Stimulated activated effector memory CD8-positive, alpha-beta T cell treated with anti-CD3 and anti-CD28 coated beads, Interleukin-12 subunit alpha, Interleukin-12 subunit beta, amount 100 ng/mL, for 72 hours (primary cell): ENCODE measurements at places on chromosomes 11 and 22.

GRCh38 chr11:112457532-112457931, 196.9 kb upstream of the PLET1 start:
- DNase-seq = no peak

DNA sequence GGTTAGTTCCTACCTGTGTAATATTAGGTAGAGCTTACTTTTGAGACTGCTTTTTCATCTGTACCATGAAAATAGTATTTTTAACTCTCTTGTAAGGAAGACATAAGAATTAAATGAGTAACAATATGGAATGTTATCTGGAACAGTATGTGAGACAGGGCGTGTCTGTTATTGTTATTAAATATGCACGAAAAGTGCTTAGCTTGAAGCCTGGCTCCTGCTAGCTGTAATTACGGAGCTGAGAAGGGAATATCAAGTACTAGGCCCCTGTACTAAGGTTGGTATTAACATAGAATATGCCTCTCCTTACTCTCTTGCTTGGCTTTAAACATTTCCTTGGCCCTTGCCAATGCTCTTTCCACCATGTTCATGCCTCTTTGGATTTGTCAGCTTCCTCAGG, 194.0 kb downstream of the FAM76B start:
- DNase-seq = no peak

DNA sequence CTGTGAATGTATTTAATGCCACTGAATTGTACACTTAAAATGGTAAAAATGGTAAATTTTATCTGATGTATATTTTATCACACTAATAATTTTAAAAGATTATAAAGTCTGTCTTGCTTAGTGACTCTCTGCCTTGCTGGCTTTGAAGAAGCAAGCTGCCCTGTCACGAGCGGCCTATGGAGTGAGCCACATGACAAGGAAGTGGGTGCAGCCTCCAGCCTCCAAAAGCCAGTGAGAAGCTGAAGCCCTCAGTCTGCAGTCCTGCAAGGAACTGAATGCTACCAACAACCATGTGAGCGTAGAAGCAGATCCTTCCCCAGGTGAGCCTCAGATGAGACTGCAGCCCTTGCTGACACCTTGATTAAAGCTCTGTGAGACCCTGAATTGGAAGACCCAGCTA, 20.0 kb downstream of the C11orf24 start:
- DNase-seq = no peak

- DNase-seq = no peak
These were observed 30.6 kb downstream of the MUC6 start for GRCh38 chr11:1005928-1006327.

GRCh38 chr22:21726650-21727049, 8.9 kb downstream of the YPEL1 start:
- peak; percentile 64 for DNase-seq

GRCh38 chr11:120605469-120605868, 93.9 kb downstream of the GRIK4 start:
- DNase-seq = no peak

DNA sequence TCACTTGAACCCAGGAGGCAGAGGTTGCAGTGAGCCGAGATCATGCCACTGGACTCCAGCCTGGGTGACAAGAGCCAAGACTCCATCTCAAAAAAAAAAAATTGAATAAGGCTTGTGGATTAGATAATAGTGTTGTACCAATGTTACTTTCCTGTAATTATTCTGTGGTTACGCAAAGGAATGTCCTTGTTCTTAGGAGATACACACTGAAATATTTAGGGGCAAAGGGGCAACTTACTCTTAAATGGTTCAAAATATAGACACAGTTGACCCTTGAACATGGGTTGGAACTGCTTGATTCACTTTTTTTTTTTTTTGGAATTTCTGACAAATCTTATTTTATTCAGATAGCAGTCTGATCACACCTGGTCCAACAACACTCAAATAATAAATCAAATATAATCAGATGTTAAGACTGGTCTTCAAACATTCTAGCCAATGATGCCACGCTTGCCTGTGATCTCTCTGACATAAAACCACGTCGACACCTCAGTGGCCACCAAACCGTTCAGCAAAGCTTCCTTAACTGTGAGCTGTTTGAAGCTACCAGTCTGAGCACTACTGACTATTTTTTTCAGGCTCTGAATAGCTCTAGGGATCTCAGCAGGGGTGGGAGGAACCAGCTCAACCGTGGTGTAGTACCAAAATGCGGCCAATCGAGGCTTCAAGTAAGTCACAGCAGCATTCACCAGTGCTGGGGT, 710 bp downstream of the ATP5MGL start:
- no peak for DNase-seq

- no peak for DNase-seq
These were observed 14.1 kb downstream of the CAPRIN1 start for GRCh38 chr11:34065505-34066203.

DNA sequence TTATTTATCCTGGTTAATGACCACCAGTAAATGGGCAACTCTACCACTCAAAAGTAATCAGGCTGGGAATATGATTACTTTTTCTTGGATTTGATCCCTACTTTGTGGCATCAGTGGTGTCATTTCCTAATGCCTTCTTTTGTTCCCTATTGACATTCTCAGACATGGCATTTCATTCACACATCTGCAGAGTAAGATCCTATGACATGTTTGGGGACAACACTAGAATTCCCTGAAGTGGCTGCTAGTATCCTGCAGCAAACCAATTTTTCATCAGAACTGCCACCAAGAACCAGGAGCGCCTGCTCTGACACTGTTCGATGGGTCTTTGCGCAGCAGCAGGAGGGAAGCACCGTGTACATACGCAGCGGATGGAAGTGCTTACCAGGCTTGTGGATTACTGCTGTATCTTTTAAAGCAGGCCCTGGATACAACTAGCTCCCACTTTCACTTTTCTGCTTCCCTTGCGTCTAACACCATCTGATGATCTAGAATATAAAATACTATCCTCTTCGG, 97.7 kb downstream of the LARGE2 start:
- no peak for DNase-seq

GRCh38 chr22:48802576-48802975, 1025.1 kb downstream of the BRD1 start:
- no peak for DNase-seq

DNA sequence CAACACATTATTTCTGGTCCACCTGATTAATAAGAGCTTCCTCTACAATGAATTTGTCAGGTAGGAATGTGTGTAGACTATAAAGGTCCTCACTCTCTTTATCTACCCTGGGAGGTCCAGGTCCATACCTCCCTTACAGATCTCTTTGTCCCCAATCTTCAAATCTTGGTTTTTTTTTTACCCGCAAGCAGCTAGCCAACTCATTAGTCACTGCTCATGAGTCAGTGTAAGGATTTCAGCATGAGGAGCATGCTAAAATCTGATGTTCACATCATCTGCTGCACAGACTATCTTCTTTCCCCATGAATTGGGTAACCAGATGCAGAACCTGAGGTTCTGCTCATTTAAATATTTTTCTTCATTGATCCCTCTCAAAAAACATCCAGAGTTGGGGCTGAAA, 397.0 kb upstream of the ISX start:
- DNase-seq = no peak

GRCh38 chr11:92687724-92688123, 281.7 kb upstream of the MTNR1B start:
- no peak for DNase-seq

- no peak for DNase-seq
These were observed 2.1 kb downstream of the PLAAT3 start for GRCh38 chr11:63612181-63612580.

- no peak for DNase-seq
These were observed 95.4 kb downstream of the EXT2 start for GRCh38 chr11:44190883-44191230.

- DNase-seq = no peak
These were observed 13.1 kb downstream of the USH1C start for GRCh38 chr11:17531071-17531600.

- no peak for DNase-seq
These were observed 9.0 kb upstream of the DRD2 start for GRCh38 chr11:113484223-113484622.

- DNase-seq = no peak
These were observed 3.2 kb downstream of the KCTD17 start for GRCh38 chr22:37054600-37055365.

- DNase-seq = no peak
These were observed 170.6 kb downstream of the LUZP2 start for GRCh38 chr11:24667353-24667968.

DNA sequence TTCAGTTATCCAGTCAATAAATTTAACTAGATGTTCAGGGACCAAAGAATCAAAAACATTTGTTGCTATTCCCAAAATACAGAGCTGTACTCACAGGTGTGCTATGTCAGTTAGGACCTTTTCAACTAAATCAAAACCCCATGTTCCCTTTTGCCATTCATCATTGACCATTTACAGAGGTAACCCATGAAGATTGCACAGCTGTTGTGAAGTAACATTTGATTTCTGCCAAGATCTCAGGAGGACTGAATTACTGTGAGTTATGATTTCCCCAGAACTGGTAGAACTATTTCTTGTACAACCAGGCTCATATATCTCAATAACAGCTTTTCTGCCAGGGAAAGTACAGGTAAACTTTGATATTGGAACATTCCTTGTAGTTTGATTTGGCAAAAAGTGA, 131.1 kb upstream of the FIBIN start:
- no peak for DNase-seq

- no peak for DNase-seq
These were observed 321.2 kb downstream of the GUCY1A2 start for GRCh38 chr11:106697058-106697457.

GRCh38 chr11:9565822-9566560, 7.5 kb upstream of the WEE1 start:
- peak; percentile 25 for DNase-seq

DNA sequence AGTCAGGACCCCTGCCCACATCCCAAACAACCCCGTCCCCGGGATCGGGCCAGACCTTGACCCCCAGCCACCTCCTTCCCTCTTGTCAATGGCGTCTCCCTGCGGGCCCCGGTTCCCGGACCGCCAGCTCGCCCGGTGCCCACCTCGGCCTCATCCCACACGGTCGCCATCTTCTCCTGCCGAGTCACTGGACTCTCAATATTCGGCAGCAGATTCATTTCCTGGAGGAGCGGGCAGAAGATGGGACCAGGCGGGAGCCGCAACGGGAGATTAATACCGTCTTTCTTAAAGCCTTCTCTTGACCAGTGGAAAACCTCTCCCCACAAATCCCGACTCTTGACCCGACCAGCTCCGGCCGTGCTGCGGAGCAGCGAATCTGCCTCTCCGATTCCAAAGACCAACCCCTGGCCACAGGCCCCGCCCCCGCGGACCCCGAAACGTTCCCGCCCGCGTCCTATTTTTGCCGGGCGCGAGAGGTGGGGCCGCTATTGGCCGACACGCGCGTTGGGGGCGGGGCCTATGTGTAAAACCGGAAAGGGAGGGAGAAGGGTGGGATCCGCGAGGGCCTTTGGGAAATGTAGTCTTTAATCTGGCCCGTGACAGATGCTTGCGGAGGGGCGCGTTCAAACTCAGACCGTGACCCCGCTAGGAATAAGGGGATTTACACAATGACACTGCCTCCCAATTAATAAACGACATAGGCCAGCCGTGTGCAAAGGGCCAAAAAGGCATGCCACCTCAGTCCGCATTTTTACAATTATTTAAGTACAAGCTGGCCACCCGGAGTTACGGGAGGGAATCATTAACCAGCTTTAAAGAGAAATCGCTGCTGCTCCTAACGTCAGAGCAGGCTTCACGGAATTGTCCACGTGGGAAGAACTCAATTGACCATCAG, at the start of gene PSMC3:
PSMC3 (minus strand) TSS at position 378 of the 895 bp plus-strand sequence; CDS start at position 218, 160 bp downstream.
- peak; percentile 99 for DNase-seq

- DNase-seq = no peak
These were observed 5.6 kb downstream of the STARD10 start for GRCh38 chr11:72788241-72788640.

GRCh38 chr22:44199866-44200265, 19.1 kb downstream of the PARVG start:
- DNase-seq = no peak

GRCh38 chr11:135006800-135007199, 594.8 kb upstream of the B3GAT1 start:
- no peak for DNase-seq

- no peak for DNase-seq
These were observed 15.7 kb upstream of the CYTH4 start for GRCh38 chr22:37266581-37267134.

- DNase-seq = peak; percentile 73
These were observed 10.4 kb upstream of the SREBF2 start for GRCh38 chr22:41822317-41823057.

GRCh38 chr22:46857142-46857884, 94.9 kb downstream of the TBC1D22A start:
- DNase-seq = peak; percentile 38

- no peak for DNase-seq
These were observed 37.7 kb downstream of the EIF4ENIF1 start for GRCh38 chr22:31451709-31452571.

DNA sequence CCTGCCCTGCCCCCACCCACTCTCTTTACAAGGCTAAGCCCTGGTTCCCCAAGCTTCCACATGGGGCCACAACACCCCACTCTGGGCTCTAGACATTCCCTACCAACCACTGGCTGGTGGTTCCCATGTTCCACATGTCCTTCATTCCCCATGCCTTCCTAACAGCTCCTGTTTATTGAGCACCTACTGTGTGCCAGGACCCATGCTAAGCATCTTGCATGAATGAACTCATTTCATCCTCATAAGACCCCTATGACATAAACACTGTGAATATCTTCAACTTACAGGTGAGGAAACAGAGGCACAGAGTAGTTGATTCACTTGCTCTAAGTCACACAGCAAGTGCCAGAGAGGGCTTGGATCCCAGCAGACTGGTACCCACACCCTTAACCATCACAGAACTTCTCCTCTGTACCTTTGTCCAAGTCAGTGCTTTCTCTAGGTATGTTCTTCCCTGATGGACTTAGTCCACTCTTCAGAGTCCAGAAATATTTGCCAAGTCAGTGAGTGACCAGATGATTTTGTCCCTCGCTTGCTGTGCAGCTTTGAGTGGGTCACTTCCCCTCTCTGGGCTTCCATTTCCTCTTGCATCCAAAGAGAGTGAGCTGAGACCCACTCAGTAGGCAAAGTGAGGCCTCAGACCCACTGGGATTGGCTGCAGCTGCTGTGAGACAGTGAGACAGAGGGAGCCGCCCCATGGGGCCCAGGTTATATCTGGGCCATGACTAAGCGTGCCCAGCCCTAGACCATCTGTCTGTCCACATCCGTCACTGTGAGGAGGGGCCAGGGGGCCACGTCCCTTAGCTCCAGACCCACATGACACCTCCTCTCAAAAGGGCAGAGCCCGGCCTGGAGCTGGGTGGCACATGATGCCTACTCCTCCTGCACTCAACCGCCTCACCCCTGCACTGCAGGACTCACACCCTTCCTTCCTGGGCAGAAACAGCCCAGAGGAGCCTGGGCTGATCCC, 132.4 kb downstream of the MN1 start:
- no peak for DNase-seq

- no peak for DNase-seq
These were observed 63.4 kb upstream of the CARD18 start for GRCh38 chr11:105202844-105203548.

GRCh38 chr11:93288079-93288478, 42.5 kb upstream of the DEUP1 start:
- DNase-seq = no peak

DNA sequence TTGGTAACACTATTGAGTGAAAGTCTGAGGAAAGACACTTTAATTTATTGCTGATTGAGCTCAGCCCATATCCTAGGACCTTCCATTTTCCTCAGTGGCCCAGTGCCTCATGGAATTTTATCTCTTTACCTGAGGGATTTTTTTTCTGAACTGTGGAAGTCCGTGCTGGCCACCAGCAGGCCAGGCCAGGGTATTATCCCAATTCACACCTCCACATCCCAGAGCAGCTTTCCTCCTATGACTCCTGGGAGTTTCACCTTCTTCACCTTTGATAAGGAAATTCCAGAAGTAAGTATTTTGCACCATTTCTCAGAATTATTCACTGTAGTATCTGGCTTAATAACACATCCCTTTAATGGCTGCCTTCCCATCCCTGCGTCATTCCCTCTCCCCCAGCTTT, 13.0 kb upstream of the RRAS2 start:
- no peak for DNase-seq
